ENCODE measurements at places on chromosomes 1 and 21.

DNA sequence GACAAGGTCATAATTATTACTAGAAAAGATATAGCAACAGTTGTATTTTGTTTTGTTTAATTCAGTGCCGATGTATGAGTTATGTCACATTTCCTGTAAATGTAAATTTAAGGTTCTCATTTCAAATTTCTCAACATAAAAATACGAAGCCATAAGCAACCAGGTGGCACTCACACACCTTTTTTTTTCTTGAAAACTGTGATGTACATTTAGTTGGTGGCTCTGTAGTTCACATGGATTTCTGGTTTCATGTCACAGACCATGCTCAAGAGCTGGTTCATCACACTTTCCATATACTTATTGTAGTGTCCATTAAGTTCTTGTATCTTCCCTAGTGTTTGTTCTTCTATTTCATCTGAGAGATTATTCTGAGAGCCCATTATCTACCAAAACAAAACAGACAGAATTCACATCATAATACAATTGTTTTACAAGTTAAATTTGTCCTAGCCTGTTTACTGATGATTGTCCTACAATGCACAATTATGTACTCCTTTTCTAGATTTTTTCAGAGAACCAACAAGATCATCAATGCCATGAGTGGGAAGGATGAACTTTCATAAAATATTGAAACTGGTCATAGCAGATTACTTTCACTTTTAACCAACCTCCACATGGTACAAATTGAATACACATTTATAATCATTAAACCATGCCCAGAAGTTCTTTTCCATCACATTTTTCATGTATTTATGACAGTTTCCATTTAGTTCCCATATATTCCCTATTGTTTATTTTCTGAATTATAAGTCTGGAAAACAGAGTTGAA lies 17.1 kb downstream of the ATP6V1G3 start:
- no peak for DNase-seq

DNA sequence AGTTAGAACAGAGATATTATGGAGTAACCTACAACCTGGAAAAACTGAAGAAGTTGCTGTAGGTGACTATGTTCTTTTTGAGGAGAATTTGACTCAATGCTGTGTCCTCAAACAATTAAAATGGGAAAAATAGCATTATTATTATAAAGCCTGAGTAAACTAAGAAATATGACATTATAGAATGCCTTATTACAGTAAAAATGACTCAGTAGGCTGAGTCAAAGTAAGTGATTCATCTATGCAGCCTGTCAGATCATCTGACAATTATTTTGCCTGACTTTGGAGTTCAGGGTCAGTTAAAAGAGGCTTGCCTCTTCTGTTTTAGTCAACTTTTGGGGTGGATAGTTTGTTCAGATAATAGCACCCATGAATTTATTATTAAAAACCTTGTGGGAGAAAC lies 150.8 kb upstream of the PTGFR start:
- no peak for DNase-seq

- DNase-seq: no peak
These were observed 40.2 kb downstream of the TBCE start for GRCh38 chr1:235407419-235407818.

DNA sequence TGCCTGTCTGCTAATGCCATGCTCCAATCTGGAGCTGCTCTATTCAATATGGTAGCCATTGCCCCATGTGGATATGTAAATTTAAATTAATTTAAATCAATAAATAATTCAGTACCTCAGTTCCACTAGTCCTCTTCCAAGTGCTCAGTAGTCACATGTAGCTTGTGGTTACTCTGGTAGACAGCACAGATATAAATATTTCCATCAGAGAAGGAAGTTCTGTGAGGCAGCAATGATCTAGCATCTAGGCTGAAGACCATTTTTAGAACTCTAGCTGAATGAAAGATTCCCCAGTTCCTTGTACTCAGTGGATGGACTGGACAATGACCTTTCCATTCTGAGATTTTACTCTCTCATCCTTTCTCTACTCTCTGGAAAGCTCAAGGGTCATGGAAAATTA lies 25.8 kb upstream of the CAPZB start:
- no peak for DNase-seq

DNA sequence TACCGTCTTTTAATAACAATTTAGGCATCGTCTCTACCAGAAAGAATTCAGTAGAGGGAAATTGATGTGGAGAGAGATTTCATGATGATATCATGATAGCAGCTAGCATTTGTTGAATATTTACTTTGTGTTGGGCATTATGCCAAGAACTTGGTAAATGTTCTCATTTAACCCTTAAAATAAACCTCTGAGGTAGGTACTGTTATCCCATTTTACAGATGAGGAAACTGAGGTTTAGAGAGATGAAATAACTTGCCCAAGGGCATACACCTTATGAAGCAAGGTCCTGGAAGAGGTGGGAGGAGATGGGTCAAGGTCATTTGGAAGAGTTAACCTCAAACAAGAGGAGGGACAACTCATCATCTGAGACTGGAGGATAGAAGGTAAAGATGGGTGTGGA lies 34.8 kb downstream of the TSNAX start:
- DNase-seq: no peak

DNA sequence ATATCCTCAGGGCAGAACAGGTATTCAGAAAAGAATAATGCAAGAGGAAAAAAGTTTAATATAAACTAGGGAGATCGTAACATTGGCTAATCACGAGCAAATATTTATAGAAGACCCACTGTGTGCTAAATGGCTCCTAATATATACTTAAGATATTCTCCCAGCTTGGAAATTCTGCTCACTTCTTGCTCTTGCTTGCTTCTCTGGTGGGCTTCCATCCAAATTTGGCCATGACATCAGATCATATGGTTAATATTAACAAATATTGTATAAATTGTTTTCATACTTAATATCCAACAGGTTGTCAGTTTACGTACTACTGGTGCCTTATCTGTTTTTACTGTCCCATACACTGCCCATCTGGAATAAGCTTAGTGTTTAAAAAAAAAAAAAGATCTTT lies 1.1 kb downstream of the COX20 start:
- DNase-seq: no peak

GRCh38 chr1:33050221-33051076 lies 13.8 kb upstream of the AK2 start:
- DNase-seq: no peak

DNA sequence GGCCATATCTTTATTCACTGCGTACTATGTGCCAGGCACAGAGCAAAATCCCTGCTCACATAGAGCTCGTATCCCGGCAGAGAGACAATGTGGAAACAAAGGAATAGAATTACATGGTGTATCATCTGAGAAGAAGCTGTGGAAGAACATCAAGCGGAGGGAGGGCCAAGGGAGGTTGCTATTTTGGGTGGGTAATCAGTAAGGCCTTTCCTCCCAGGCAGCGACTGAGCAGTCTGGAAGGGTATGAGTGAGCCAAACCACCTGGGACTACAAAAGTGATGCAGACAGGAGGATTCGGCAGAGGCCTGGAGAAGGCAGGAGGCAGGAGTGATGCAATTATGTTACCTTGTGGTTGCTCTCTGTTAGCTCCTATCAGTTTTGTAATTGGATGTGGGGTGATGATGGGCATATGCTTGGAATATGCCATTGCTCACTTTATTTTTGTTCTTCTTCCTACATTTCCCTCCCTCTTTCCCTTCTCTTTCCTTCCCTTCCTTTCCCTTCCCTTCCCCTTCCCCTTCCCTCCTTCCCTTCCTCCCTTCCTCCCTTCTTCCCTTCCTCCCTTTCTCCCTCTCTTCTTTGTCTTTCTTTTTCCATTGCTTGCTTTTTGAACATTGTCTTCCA lies 172.9 kb downstream of the DISC1 start:
- no peak for DNase-seq

- no peak for DNase-seq
These were observed 27.0 kb downstream of the FGGY start for GRCh38 chr1:59323879-59324278.

GRCh38 chr1:177082855-177083693 lies 81.4 kb downstream of the ASTN1 start:
- no peak for DNase-seq
